ENCODE measurements at places on chromosomes 13 and 19.

DNA sequence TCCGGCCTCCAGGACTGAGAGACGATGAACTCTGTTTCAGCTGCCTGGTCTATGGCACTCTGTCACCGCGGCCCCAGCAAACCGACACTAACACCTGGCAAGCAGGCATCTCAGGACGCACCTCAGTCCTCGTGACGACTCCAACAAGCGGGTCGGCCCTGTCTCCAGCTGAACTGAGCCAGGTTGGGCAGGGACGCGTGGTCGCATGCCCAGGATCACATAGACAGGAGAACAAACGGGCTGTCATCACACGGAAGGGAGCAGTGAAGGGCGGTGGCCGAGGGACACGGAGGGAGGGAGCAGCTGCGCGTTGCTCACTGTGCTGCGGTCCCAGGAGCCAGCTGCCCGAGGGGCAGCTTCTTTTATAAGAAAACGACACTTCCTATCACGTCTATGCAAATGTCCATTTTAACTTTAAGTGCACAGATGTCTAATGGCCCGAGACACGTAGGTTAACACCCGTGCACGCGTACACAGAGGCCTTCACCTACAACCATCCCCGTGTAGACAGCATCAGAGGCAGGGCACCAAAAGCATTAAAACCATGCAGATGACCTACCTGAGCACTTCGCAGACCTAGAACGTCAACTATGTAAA is 8.9 kb downstream of the SGTA start:
- no peak for DNase-seq

GRCh38 chr13:102845289-102845629 is 573 bp upstream of the ERCC5 start:
- no peak for DNase-seq

DNA sequence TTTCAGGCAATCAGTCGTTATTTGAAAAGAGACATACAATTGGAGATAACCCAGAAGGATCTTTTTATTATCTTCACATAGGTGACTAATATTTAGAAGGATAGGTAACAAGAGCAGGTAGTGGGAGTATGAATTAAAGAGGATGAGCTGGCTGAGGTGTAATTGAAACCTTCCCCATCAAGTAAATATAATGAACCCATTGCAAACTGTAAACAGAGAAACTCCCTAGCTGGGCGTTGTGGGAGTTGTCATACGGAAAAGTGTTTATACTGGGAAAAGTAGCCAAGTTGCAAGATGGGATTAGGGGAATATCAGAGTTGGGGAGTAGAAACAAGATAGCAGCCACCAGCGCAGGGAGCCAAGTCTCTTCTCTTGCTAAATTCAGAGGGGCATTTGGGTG is 448.4 kb downstream of the COG6 start:
- DNase-seq = no peak

DNA sequence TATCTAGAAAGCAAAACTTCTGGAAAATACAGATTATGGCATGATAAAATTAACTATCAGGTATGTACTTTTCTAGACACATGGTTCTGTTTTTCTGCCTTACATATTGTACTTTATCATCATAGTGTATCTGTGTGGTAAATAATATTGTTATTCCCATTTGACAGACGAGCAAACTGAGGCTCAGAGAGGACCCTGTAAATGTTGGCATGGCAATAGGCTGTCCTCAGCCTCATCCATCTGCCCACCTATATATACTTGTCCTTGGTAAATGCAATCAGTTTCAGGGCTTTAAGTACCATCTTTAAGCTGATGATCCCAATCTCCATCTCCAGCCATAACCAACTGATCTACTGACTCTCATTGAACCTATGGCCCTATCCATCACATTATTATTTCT is 178.0 kb downstream of the DCT start:
- DNase-seq = no peak

All from fibroblast of pulmonary artery (primary cell).